ENCODE measurements at places on chromosomes 3 and 15. TPM values are rescaled to one million over a fixed set of nuclear protein-coding genes. Genes with fewer than 3 reads are reported as not detected.

The FSD2 gene
- not detected for total RNA-seq

The LRRC2 gene
- 4.7 TPM for total RNA-seq

The DNAJA4 gene
- total RNA-seq: 2.1 TPM

The BOC gene
- total RNA-seq: 29.2 TPM

The LRRC3B gene
- not detected for total RNA-seq

The GOLGA6L4 gene
- total RNA-seq: 1.8 TPM

The MINAR1 gene
- 2.5 TPM for total RNA-seq

The GABRR3 gene
- total RNA-seq: not detected

The ACTL6A gene
- total RNA-seq: 36.8 TPM

The MORC1 gene
- total RNA-seq: not detected

The SMAD3 gene
- 41.8 TPM for total RNA-seq

The CADM2 gene
- 0.29 TPM for total RNA-seq

The ZCWPW2 gene
- total RNA-seq: 0.88 TPM

The KNG1 gene
- not detected for total RNA-seq

The SPTBN5 gene
- total RNA-seq: 0.36 TPM

The THAP10 gene
- total RNA-seq: 1.1 TPM

The B2M gene
- total RNA-seq: 4,170 TPM

The RETNLB gene
- total RNA-seq: not detected

The ADAMTSL3 gene
- 0.72 TPM for total RNA-seq

The EPHA6 gene
- total RNA-seq: not detected

The UQCC5 gene
- 6.5 TPM for total RNA-seq

The MESP2 gene
- total RNA-seq: 0.72 TPM

The ECE2 gene
- not detected for total RNA-seq

The INSYN1 gene
- 4.7 TPM for total RNA-seq

The PRR20G gene
- total RNA-seq: not detected
